ENCODE measurements at places on chromosomes 12 and 14.

DNA sequence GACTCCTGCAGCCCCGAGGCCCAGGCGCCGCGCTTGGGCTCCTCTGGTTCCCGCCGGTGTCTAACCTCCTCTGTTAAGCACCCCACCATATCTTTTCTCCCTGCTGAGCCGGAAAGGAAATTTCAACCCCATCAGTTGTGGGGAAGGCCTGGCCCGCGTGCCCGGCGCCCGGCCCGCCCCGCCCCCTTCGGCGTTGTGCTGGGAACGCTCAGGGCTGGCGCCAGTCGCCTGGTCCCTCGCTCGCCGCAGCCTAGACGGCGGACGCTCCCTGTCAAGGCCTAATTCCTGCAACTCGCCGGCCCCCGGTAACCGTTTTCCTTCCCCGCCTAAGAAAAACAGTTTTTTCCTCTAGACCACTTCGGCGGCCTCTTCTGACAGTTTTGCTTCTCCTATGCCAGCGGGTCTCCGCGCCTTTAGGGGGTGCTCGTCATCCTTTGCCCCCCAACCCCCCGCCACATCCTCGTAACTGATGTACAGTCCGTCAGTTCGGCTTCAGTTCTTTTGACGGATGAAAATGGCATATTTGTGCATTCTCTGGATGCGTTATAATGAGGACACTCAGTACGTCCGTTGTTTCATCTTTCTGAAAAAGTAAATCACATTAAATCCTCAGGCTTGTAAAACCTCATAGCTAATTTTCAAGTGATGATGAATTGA, 506 bp upstream of the NAP1L1 start:
- DNase-seq = peak; percentile 80

GRCh38 chr12:47825173-47825639, 5.5 kb upstream of the HDAC7 start:
- no peak for DNase-seq

DNA sequence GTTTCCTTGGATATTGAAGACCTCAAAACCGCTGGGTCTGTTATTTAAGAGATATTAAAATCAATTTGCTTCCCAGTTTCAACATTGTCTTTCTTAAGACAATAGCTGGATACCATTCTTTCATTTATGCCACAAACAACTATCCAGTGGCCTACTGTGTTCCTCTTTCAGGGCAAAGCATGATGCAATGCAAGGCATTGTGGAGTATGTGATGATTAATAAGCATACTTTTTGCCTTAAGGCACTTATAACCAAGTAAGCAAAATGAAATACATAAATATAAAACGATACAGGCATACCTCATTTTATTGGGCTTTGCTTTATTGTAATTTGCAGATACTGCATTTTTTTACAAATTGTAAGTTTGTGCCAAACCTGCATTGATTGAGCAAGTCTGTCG, 45.5 kb downstream of the SCN8A start:
- no peak for DNase-seq

DNA sequence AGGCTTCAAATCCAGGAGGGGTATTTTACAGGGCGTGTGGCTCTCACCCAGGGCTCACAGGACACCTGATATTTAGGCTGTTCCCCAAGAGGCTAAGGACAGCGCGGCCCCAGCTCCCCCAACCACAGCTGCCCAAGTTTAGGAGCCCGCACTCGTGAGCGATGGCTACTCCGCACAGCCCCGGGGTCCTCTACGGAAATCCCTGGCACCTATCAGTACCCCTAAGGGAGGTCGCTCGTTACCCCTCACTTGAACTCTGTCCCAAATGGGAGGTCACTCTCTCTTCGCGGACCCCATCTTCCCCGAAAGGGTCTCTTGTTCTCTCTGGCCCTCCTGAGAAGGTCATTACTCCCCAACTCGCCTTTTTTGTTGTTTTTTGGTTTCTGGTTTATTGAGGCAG, 708 bp upstream of the P2RX4 start:
- no peak for DNase-seq

Measured in right renal cortex interstitium (tissue), 3 donors.